ENCODE measurements at places on chromosomes 12 and 14.

GRCh38 chr14:92589213-92589852 is 75.8 kb downstream of the RIN3 start:
- DNase-seq: peak; percentile 66

GRCh38 chr12:65499167-65499566 is 220.7 kb downstream of the MSRB3 start:
- DNase-seq: no peak

DNA sequence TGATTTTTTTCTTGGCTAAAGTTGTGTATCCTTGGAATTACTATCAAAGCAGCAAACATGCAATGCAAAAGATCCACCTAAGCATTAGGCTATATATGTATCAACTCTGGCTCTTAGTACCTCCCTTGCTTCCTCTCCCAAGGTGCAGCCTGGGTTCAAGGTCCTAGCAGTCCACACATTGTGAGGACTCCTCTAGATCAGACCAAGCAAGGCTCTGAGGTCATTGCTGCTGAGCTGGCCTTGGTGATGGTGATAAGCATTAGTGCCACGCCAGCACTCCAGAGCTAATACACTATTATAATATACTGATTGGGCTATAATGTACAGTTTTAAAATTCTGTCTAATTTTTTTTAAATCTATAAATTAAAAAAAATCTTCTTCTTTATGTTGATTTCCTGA is 196.9 kb upstream of the BTG1 start:
- DNase-seq: no peak

DNA sequence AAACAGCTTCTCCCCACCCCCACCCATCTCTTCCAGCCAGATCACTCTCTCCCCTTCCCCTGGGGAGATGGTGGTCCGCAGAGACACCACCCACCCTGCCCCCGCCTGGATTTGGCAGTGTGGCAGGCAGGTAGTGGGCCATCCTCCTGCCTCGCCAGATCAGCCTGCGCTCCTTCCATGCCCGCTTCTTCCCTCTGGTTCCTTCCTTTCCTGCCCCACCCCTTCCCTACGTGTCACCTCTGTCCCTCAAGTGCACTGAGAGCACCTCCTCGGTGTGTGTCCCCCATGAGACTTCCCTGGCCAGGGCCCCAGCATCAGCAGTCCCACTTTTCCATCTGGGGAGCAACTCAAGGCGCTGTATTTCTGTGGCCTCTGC is 632 bp downstream of the NYNRIN start:
- DNase-seq: no peak

DNA sequence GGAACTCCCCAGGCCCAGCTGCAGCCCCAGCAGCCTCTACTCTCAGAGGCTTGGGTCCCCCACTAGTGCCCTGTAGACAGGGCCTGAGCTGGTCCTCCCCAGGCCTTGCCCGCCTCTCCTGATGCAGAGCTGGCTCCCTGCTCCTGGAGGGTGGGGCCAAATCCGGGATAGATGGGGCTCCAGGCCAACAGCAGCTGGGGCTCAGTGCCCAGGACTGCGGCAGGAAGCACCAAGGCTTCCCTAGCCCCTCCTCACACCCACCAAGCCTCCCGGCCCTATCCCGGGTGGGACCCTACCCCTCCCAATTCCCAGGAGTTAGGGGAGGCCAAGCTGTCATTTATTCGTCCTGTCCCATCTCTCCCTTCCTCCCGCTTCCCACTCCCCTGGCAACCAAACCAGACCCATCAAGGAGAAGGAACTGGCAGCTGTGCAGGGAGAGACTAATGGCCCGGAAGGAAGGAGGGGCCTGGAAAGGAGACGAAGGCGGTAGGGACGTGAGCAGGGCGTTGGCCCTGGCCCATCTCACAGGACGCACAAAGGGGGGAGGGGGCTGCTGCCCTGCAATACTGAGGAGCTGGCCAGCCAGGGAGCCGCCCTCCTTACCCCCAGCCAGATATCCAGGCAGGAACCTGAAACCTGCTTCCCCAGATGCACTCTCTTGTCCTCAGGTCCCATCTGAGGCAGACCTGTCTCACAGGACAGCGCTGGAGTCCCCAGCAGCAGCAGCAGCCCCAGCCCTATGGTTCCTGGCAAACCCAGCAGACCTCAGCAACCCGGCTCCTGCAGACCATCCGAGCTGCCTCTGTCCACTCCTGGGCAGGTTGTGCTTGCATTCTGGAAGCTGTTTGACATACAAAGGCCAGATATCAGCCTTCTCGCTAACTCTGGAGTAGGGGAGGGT is 1.6 kb upstream of the PRPH start:
- no peak for DNase-seq

DNA sequence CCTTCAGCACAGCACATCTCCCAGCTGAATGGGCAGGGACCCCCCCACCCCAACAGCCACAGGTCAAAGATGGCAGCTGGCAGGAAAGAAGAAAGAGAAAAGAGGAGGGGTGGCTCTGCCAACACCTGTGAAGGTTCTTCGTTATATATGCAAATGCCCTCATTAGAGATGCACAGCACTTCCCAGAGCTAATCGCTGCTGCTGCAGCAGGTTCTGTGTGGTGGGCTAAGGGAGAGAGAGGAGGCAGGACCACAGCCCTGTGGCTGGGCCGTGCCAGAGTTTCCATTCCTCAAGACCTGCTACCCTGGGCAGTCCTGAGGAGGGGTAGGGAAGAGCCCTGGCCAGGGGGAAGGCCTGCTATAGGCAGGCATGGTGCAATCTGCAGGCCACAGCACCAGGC is 28.7 kb downstream of the SMUG1 start:
- DNase-seq: no peak

Measured in fibroblast of mammary gland (primary cell).